MV-4-11 (cell line): ENCODE measurements at places on chromosomes 1 and 21.

DNA sequence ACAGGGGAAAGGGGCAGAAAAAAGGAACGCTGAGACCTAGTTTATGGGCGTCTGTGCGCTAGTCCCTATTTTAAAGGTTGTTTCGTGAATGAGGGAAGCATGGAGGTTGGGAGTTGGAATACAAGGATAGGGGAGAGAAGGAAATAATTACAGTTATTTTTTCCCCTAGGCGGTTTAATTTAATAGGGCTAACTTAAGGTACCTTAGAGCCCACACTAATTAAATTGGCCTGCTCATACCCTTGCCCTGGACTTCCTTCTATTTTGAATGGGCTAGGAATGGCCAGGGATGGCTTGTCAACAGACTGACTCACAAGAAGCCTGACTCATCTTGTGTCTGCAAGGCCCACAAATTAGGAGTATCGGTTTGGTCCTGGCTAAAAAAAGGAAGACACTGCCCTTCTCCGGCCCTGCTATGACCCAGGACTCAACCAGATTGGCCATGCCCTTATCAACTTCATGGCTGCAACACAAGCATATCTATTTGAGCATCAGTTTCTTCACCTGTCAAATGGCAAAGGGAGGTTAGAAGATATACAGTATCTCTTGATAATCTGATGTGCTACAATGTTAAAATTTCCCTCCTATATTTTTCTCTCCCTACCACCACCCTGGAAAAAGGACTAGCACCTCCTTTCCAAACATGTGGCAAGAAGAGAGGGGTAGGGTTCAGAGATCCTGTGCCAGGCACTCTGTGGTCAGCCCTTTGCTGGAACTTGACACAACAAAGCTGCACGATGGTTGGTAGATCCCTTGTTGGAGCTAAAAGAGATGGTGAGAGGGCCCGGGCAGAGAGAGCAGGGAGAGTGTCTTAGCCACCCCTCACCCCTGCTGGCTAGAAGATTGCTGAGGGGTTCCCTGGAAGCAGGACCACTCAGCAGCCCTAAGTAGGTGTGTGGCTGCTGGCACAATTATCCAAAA is 2.2 kb upstream of the SSBP3 start:
- DNase-seq = peak; percentile 84

DNA sequence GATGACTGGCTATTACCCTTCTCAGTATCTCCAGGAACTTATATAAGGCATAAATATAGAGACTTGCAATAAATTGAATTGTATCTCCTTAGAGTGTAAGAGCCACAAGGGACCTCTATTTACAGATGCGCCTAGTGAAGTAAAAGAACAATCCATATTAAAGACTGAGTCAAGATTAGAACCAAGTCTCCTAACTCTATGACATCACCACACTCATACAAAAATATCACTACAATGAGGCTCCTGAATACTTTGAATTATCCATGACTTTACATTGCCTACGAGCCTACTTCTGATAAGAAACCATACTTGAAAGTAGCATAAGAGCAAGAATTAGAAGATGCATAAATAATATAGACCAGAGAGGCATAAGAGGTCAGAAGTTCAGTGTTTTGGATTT is 18.8 kb downstream of the DPYD start:
- DNase-seq = no peak

GRCh38 chr1:228006034-228006785 is 588 bp upstream of the WNT3A start:
- no peak for DNase-seq

GRCh38 chr1:4424766-4425165 is 229.6 kb upstream of the AJAP1 start:
- DNase-seq = no peak

DNA sequence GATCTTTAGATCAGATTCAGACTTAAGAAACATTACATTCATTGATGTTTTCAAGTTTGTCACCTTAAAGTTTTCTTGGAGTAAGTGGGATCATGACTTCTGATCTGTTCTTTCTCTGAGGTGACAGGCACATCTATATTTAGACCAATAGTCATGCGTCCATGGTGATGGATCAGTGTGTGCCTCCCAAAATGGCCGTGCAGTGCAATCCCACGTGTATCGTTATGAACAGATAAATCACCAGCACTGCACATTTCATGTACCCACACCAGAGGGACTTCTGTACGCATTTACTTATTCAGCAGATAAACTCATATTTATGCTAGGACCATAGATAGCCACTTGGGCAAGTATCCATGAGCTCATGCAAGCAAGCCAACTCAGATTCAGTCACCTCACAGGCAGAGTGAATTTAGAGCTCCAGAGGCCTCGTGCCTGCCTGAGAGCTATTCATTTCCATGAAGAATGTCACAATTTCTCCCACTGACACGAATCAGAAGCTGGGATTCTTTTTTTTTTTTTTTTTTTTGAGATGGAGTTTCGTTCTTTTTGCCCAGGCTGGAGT is 13.9 kb upstream of the WDR26 start:
- no peak for DNase-seq

GRCh38 chr1:228848406-228848805 is 113.1 kb downstream of the RHOU start:
- DNase-seq = no peak

GRCh38 chr1:95007687-95008086 is 65.1 kb downstream of the ALG14 start:
- DNase-seq = no peak

DNA sequence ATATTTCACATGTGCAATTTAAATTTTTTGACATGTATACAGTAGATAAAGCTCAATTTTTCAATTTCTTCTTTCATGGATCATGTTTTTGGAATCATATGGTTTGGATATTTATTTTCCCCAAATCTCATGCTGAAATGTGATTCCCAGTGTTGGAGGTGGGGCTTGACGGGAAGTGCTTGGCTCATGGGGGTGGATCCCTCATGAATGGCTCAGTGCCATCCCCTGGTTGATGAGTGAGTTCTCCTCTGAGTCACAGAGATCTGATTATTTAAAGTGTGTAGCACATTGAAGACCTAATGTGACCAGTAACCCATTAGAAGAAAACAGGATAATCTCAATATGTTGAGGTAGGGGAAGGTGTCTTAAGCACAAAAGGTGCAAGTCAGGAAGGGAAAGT is 9.1 kb upstream of the IFI16 start:
- DNase-seq = no peak

DNA sequence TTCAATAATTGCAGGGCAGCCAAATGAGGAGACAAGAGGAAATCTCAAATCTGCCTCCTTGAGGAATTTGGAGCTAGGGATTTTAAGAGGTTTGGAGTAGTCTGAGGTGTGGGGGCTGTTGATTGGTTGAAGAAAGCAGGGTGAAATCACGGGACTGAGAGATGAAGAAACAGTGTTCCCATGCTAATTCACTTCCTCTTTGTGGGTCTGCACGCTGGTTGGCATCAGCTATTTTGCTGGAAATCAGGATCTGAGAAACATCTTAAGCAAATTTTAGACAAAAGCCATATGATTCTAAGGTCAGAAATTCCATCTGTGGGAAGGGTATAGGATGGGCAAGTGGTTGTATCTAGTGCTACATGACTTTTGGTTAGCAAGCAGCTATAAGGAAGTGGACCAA is 107.1 kb upstream of the PAXBP1 start:
- peak; percentile 82 for DNase-seq

GRCh38 chr1:38586993-38587646 is 272.5 kb downstream of the RRAGC start:
- DNase-seq = no peak

DNA sequence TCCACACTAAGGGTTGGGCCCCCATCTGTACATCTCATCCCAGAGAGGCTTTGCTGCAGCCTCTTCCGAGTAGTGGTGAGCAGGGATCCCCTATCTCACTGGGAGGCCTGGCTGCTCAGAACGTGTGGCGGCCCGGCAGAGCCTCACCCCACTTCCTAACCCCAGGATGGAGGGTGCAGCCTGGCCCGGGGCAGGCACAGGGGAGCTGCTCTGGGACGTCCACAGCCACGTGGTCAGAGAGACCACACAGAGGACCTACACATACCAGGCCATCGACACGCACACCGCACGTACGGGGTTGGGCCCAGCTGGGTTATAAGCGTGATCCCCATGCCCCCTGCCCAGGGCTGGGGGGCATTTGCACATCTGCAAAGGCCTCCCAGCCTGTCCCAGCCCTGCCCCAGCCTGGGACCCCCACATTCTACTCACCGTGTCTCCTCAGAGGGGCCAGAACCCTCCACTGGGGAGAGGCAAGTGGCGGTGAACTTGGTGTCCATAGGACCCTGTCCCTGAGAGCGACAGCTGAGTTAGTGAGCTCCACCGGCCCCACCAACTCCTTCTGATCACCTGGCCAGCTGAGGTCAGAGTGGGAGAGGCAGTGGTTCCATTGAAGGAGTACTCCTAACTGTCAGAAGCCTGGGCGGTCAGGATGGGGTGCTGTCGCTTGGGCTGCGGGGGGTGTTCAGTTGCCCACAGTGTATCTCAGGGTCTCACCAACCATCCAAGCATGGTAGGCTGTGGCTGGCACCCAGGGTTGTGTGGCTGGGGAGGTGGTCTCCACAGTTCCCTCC is 41.2 kb downstream of the TRIM11 start:
- no peak for DNase-seq

GRCh38 chr1:51218570-51218969 is 17.5 kb upstream of the RNF11 start:
- DNase-seq = no peak

- no peak for DNase-seq
These were observed 23.2 kb upstream of the PRDX6 start for GRCh38 chr1:173453982-173454381.

- no peak for DNase-seq
These were observed 476.2 kb downstream of the CAMTA1 start for GRCh38 chr1:7261490-7261889.

- DNase-seq = peak; percentile 75
These were observed 3.7 kb downstream of the CAMTA1 start for GRCh38 chr1:6788946-6789345.

DNA sequence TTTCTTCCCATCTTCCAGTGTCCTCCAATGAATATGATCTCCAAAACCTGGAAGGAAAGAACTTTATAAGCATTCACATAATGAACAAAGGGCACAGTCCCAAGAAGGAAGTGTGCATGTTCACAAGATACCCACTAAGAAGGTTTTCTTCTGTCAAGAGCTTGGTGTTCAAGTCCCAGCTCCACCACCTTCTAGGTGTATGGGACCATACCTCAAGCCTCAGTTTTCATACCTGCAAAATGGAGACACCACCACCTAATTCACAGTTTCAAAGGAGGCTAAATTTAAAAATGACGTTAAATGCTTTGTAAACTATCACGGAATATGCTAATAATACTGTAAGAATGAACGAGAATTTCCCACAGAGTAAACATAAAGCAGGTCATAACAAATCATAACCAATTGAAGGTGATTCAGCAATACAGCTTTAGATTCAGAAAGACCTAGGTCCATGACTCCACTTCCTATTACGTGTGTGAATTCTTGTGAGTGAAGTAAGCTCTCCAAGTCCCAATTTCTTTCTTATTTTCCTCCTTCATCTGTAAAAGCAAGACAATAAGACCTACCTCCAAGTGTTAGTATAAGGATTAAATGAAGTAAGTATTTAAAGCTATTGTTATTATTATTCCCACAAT is 8.1 kb upstream of the KTI12 start:
- DNase-seq = no peak

DNA sequence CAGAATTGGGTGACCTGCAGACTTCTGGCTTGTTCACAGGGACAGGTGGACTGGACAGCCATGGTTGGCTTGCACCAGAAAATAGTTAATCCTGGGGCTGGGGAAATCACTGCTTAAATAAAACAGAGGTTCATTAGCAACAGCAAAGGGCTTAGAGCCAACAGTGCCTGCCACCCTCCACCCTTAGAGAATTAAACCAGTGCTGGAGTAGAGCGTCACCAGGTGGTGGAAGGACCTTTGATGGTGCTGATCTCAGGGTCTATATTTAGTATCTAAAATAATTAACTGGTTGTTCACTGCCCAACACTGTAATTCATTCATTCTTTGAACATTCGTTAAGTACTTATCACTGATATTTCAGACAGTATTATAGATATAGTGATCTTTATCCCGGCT is 34.7 kb upstream of the PDE9A start:
- DNase-seq = no peak

GRCh38 chr1:36867575-36867974 is 166.7 kb downstream of the GRIK3 start:
- DNase-seq = no peak

GRCh38 chr1:19978143-19978542 is 1.3 kb downstream of the PLA2G2A start:
- DNase-seq = no peak

DNA sequence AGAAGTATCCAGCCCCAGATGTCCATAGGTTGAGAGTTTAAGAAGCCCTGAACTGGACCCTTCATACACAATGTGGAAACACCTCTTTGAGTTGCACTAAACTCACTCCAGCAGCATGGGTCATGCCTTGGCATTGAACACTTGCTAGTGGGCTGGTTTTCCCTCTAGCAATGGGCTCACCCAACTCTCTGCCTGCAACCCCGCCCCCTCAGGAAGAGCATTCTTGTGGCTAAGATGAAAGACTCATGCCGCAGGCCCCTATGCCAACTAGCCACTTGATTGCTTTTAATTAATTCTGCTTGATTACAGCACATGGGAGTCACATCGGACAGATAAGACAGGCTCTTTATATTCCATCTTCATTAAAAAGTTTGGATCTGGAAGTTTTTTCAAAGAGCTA is 136.5 kb upstream of the GJB5 start:
- DNase-seq = no peak

DNA sequence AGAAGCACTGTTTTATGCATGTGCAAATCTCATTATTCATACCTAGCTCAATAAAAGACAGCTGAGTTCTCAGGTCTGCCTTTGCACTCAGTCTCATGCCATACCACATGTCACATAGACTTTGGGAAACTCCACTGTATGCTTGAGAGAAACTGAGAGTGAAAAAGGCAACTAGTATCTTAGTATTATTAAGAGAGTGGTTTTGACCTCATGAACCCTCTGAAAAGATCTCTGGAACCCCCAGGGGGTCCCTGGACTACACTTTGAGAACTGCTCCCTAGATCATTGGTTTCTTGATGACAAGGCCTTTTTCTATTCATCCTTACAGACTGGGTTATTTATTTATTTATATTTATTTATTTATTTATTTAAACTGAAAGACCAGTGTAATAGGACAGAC is 3.7 kb upstream of the RHEX start:
- DNase-seq = no peak

- no peak for DNase-seq
These were observed 9.6 kb downstream of the SPATA46 start for GRCh38 chr1:162367073-162367472.

- DNase-seq = no peak
These were observed 148.5 kb downstream of the TENT5C start for GRCh38 chr1:117754061-117754969.

GRCh38 chr21:15159382-15160020 is 94.7 kb upstream of the NRIP1 start:
- peak; percentile 82 for DNase-seq

DNA sequence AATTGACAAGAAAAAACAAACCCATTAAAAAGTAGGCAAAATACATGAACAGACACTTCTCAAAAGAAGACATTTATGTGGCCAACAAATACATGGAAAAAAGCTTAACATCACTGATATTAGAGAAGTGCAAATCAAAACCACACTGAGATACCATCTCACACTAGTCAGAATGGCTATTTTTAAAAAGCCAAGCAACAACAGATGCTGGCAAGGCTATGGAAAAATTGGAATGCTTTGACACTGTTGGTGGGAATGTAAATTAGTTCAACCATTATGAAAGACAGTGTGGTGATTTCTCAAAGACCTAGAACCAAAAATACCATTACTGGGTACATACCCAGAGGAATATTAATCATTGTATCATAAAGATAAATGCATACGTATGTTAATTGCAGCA is 641.1 kb upstream of the B3GALT2 start:
- DNase-seq = no peak

GRCh38 chr1:179814546-179814838 is 63.1 kb downstream of the TOR1AIP2 start:
- no peak for DNase-seq

GRCh38 chr1:110475362-110476027 is 24.5 kb downstream of the PROK1 start:
- DNase-seq = no peak
